Stimulated activated CD8-positive, alpha-beta memory T cell treated with anti-CD3 and anti-CD28 coated beads, Interleukin-4, amount 100 ng/mL, for 1 hour (primary cell): ENCODE measurements at places on chromosomes 2 and 18.

GRCh38 chr2:67256892-67257291 lies 140.2 kb upstream of the ETAA1 start:
- DNase-seq, result no peak

- no peak for DNase-seq
Observed at GRCh38 chr2:72427022-72427861, 279.6 kb upstream of the CYP26B1 start.

DNA sequence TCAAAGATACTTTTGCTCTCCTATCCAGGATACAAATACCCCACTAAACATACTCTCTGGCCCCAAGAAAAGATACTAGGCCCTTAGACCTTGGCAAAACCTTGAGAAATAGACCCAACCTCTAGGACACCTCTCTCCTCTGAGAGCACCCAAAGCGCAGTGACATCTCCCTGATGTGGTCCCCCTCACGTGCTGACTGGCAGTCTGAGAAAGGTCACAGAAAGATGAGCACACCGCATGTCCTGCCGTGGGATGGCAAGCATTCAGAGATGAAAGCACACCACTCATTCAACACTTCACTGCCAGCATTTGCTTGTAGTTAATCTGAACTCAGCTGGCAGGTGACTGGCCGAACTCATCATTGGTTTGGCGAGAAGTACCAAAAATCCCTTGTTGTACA lies 6.1 kb upstream of the TBC1D8 start:
- DNase-seq, result no peak

GRCh38 chr18:22214731-22215528 lies 45.5 kb downstream of the GATA6 start:
- no peak for DNase-seq

- no peak for DNase-seq
Observed at GRCh38 chr18:54052259-54052658, 172.2 kb downstream of the MBD2 start.

DNA sequence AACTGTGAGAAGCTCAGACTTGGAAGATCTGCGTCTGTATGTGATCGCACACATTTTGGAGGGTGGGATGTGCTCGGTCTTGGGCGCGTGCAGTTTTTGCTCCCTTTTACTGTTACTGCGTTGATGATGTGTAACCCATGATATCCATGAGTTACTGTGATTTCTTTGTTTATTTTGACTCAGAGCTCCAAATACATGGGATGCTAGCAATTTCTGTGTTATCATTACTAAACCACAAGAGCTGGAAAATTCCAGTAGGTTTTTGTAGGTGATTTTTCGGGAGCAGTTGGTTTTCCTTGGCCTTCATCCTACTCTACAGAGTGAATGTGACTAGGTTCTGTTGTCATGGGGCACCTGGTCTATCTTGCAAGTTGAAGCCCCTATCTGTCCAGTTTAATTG lies 124.2 kb downstream of the AGAP1 start:
- DNase-seq, result no peak

- no peak for DNase-seq
Observed at GRCh38 chr2:75537658-75538057, 23.1 kb downstream of the EVA1A start.

GRCh38 chr2:84959095-84959565 lies 11.8 kb upstream of the KCMF1 start:
- DNase-seq, result no peak
